ENCODE measurements at places on chromosomes 1 and 21.

DNA sequence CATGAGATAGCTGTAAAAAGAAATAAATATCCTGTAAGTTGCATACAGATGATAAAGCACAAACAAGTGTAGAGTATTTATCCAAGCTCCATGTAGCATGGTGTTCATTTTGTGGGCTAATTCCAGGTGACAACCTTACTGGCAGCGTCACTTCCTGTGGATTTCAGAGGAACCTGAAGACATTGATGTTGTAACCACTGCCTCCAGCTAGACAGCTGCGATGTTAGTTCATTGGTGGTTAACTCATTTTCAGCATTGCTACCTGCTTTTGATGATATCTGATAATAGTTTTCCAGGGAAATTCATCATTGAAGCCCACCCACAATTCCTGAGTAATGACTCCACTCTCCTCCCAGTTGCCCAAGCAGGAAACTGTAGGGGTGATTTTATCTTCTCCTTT, 3.0 kb downstream of the HSD3B1 start:
- DNase-seq, result no peak

DNA sequence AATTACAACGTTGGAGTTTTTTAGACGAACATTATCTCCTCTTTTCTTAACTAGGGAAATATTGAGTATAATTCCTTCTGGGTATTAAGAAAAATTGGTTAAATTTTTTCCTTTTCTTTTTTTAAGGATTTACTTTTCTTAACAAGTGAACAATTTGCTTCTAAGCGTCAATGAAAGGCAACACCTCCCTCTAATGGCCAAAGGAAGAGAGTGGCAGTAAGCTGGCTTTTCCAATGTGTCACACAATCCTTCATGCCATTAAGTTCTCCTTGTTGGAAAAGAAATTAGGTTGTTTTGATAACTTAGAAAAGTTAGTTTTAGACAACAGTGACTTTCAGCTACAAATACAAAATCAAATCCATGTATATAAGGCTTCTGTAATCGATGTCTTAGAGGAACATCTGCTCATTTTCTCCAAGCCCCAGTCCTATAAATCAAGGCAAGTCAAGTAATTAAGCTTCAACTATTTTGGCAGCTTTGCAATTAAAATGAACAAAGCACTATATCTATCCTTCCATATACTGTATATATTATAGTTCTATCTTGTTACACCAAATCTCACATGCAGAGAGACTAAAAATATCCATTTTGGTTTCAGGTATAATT, 62.8 kb downstream of the EDEM3 start:
- DNase-seq, result peak; percentile 41

- DNase-seq, result no peak
Observed at GRCh38 chr21:25539606-25540005, 67.7 kb downstream of the MRPL39 start.

- DNase-seq, result peak; percentile 62
Observed at GRCh38 chr1:153790313-153790965, 15.2 kb downstream of the SLC27A3 start.
